ENCODE measurements at places on chromosomes 11 and 22. TPM values are rescaled to one million over a fixed set of nuclear protein-coding genes. Genes with fewer than 3 reads are reported as not detected.

SLC1A2 gene
- not detected for total RNA-seq

NNMT gene
- total RNA-seq, result 371 TPM

PHOX2A gene
- total RNA-seq, result not detected

C1QTNF4 gene
- 0.82 TPM for total RNA-seq

TRPC6 gene
- total RNA-seq, result 4.6 TPM

WBP2NL gene
- 1.5 TPM for total RNA-seq

OR4B1 gene
- not detected for total RNA-seq
